ENCODE measurements at places on chromosomes 3 and 15. TPM values are rescaled to one million over a fixed set of nuclear protein-coding genes. Genes with fewer than 3 reads are reported as not detected.
A peak's percentile ranks its signal among the peaks of the same experiment; 100 is the strongest.

DNA sequence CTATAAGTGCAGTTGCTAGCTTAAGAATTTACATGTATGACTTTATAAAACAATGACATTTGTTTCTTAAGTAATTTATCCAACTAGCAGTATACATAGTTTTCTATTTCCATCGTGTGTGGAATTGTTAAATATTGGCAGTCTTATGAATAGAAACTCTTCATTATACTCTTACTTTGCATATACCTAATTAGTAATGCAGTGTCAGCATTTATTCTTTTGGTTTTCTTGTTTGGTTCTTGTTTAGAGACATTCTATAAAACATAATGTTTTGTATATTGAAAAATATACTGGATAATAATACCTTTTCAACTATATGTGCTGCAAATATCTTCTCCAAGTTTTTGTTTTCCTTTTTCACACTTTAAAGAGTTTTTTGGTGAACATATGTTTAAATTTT, 760.2 kb downstream of the VGLL3 start:
- no peak for DNase-seq
- H3K36me3 ChIP-seq: no peaks in the 10 kb centered on the region
- no peak overlapping the region for H3K4me3 ChIP-seq
- no peak overlapping the region for H3K27ac ChIP-seq
- H3K4me1 ChIP-seq: no peaks in the 10 kb centered on the region

DNA sequence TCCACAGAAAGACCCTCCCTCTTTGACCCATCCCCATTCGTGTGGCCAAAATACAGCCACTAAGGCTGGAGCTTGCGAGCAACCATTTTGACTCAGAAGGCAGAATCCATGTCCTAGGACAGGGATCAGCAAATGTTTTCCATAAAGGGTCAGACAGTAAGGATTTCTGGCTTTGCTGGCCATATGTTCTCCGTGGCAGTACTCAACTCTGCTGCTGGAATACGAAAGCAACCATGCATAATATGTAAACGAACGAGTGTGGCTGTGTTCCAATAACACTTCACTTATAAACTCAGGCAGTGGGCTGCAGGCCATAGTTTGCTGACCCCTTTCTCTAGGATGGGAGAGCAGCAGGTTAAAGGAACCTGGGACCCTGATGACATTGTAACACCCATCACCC, 77.6 kb upstream of the WNT5A start:
- no peak overlapping the region for H3K27ac ChIP-seq
- DNase-seq: no peak
- no peak overlapping the region for H3K4me3 ChIP-seq

- peaks cover 9% of the 10 kb centered on the region for H3K4me1 ChIP-seq
- H3K36me3 ChIP-seq: no peaks in the 10 kb centered on the region
- DNase-seq: no peak
- H3K4me3 ChIP-seq: no peak overlapping the region
- H3K27ac ChIP-seq: no peak overlapping the region
These were observed 59.6 kb upstream of the PPARG start for GRCh38 chr3:12229146-12229851.

GRCh38 chr3:86547692-86548091, 443.3 kb downstream of the VGLL3 start:
- no peaks in the 10 kb centered on the region for H3K4me1 ChIP-seq
- H3K36me3 ChIP-seq: no peaks in the 10 kb centered on the region
- H3K27me3 ChIP-seq: no peaks in the 10 kb centered on the region
- H3K27ac ChIP-seq: no peak overlapping the region

- no peaks in the 10 kb centered on the region for H3K36me3 ChIP-seq
- H3K4me1 ChIP-seq: no peaks in the 10 kb centered on the region
These were observed 33.6 kb downstream of the DMXL2 start for GRCh38 chr15:51588966-51589365.

DNA sequence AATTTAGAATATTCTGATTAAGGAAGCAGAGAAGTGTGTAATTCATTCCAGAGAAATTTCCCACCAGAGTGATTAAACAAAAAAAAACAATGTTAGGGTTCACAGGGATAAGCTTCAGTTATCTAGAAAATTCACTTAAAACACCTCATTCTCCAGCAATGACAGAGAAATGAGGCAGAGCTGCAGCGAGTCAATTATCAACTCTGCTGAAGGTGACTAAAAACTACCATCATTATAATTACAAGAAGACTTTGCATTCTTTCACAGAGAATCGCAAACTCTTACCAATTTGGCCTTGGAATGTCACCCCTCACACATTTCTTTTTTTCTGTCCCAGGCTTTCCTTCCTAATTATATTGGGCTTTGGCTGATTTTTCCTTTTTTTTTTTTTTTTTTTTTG, 117.1 kb downstream of the RAB11A start:
- H3K4me3 ChIP-seq: no peak overlapping the region
- H3K36me3 ChIP-seq: no peaks in the 10 kb centered on the region
- H3K27ac ChIP-seq: no peak overlapping the region
- no peak for DNase-seq

GRCh38 chr15:90286678-90287077, 21.2 kb downstream of the NGRN start:
- H3K4me1 ChIP-seq: no peaks in the 10 kb centered on the region
- no peak overlapping the region for H3K4me3 ChIP-seq
- H3K36me3 ChIP-seq: no peaks in the 10 kb centered on the region

- H3K4me3 ChIP-seq: no peak overlapping the region
- H3K27me3 ChIP-seq: peaks cover 5% of the 10 kb centered on the region
- DNase-seq: no peak
- no peak overlapping the region for H3K27ac ChIP-seq
- H3K36me3 ChIP-seq: no peaks in the 10 kb centered on the region
- H3K4me1 ChIP-seq: no peaks in the 10 kb centered on the region
These were observed 113.1 kb downstream of the TGFBR2 start for GRCh38 chr3:30719536-30719935.

GRCh38 chr3:65284961-65285360, 597.2 kb upstream of the ADAMTS9 start:
- H3K36me3 ChIP-seq: no peaks in the 10 kb centered on the region
- H3K27me3 ChIP-seq: no peaks in the 10 kb centered on the region
- DNase-seq: no peak
- H3K4me3 ChIP-seq: no peak overlapping the region
- H3K4me1 ChIP-seq: no peaks in the 10 kb centered on the region
- no peak overlapping the region for H3K27ac ChIP-seq

DNA sequence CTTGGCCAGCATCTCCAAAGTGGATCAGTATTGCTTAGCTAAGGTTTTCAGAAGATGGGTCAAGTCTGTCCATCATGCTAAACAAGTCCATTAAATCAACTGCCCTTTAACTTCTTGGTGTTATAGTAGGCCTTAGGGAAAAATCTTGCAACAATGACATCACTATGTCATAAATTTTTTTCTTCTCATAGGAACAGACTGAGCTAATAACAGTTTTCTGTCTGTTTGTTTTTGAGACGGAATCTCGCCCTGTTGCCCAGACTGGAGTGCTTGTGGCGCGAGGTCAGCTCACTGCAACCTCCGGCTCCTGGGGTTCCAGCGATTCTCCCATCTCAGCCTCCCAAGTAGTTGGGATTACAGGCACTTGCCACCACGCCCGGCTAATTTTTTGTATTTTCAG, 94.2 kb downstream of the EFL1 start:
- peak overlapping the region; percentile 57 for H3K27ac ChIP-seq
- peaks cover 49% of the 10 kb centered on the region for H3K4me1 ChIP-seq
- no peak overlapping the region for H3K4me3 ChIP-seq
- H3K36me3 ChIP-seq: peaks cover 8% of the 10 kb centered on the region

DNA sequence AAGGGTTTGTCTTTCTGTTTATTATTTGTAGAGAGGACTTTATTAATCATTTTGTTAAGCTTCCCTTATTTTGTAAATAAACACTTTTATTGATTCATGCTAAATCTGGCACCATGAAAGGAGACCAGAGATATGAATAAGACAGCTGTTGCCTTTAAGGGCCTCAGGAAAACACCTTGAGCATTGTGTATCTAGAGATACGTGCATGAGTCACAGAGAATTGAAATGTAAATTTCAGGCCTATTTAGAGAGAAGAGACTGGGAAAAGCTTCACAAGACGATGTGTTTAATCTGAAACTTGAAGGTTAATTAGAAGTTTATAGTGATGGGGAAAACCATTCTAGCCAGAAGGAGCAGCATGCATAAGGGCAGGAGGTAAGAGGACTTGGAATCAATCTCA, 28.6 kb upstream of the UTS2B start:
- no peak overlapping the region for H3K4me3 ChIP-seq
- no peaks in the 10 kb centered on the region for H3K27me3 ChIP-seq
- no peak for DNase-seq

DNA sequence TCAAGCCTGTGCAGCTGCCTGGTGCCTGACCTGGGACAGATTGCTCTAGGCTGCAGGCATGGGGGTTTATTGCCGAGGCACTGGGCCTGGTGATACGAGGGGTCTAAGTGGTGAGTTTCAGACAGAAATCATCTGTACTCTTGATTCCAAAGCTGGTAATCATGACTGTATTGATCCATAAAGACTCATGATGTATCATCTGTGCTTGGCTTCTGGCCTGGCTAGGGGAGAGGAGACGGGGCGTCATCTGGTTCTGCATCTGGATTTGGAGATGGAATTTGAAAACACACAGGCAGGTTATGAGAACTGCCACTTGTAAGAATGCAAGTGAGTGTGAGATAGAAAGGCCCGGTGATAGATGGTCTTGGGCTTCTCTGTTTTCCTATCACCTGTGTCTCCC, 337.4 kb upstream of the C2CD4B start:
- no peak overlapping the region for H3K27ac ChIP-seq
- peaks cover 4% of the 10 kb centered on the region for H3K27me3 ChIP-seq
- no peak for DNase-seq
- no peak overlapping the region for H3K4me3 ChIP-seq
- no peaks in the 10 kb centered on the region for H3K4me1 ChIP-seq

GRCh38 chr3:72289692-72290071, 504.7 kb upstream of the PROK2 start:
- no peak overlapping the region for H3K4me3 ChIP-seq
- peaks cover 11% of the 10 kb centered on the region for H3K4me1 ChIP-seq
- H3K36me3 ChIP-seq: no peaks in the 10 kb centered on the region
- no peak overlapping the region for H3K27ac ChIP-seq
- peaks cover 13% of the 10 kb centered on the region for H3K27me3 ChIP-seq

DNA sequence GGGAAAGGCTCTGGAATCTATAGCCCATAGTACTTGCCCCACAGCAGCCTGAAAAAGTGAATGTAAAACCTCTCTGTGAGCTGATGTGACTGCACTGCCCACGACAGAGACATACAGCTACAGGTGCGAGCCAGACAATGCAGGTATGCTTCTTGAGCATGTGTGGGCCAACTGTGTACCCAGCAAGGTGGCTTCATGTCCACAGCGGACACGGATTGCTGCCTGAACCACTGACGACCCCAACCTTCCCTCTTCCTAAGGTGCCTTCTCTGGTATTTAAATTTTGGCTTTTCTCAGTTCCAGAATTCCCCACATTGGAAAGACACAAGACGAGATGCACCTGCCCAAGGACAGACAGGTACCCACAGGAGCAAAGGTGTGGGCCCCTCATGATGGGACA, 65.8 kb downstream of the SCN5A start:
- no peak for DNase-seq
- no peaks in the 10 kb centered on the region for H3K4me1 ChIP-seq
- peaks cover 3% of the 10 kb centered on the region for H3K27me3 ChIP-seq
- no peak overlapping the region for H3K27ac ChIP-seq
- H3K4me3 ChIP-seq: no peak overlapping the region

GRCh38 chr3:103873897-103874545, 1439.2 kb downstream of the ZPLD1 start:
- no peak overlapping the region for H3K27ac ChIP-seq
- H3K27me3 ChIP-seq: no peaks in the 10 kb centered on the region
- no peaks in the 10 kb centered on the region for H3K36me3 ChIP-seq
- H3K4me3 ChIP-seq: no peak overlapping the region
- no peak for DNase-seq
- H3K4me1 ChIP-seq: no peaks in the 10 kb centered on the region

- H3K4me3 ChIP-seq: no peak overlapping the region
- no peak for DNase-seq
- peaks cover 7% of the 10 kb centered on the region for H3K4me1 ChIP-seq
- no peak overlapping the region for H3K27ac ChIP-seq
- peaks cover 3% of the 10 kb centered on the region for H3K27me3 ChIP-seq
These were observed 54.0 kb downstream of the PLS1 start for GRCh38 chr3:142650001-142650693.

DNA sequence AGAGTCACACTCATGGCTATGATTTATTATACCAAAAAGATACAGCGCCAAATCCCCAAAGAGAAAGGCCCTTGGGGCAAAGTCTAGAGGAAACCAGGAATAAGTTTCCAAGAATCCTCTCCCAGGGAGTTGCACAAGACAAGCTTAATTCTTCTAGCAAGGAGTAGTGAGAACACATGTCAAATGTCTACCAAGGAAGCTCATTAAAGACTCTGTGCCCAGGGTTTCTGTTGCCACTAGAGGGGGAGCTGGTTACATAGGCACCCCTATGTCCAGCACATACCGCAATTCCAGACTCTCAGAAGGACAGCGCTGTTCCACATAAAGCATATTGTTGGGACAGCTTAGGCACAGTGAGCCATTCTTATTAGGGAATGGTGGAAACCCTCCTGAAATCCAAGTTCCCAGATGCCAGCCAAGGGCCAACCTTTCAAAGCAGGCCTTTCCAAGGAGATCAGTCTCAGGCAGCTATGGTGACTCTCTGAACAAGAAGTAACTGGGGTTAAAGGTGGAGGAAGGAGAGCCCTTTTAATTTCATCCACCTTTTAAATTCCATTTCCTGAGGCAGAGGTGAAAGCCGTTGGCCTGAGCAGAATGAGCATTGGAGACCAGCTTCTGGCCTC, 194.2 kb downstream of the UACA start:
- DNase-seq: no peak
- no peak overlapping the region for H3K27ac ChIP-seq
- H3K4me1 ChIP-seq: peaks cover 6% of the 10 kb centered on the region
- H3K4me3 ChIP-seq: no peak overlapping the region
- H3K27me3 ChIP-seq: peaks cover 5% of the 10 kb centered on the region

DNA sequence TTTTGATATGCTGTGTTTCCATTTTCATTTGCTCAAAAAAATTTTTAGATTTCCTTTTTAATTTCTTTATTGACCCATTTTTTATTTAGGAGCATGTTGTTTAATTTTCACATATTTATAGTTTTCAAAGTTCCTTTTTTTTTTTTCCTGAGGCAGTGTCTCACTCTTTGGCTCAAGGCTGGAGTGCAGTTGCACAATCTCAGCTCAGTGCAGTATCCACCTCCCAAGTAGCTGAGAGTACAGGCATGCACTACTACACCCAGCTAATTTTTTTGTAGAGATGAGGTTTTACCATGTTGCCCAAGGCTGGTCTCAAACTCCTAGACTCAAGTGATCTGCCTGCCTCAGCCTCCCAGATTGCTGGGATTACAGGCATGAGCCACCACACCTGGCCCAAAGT, 36.2 kb downstream of the PFN2 start:
- no peak overlapping the region for H3K4me3 ChIP-seq
- H3K27ac ChIP-seq: no peak overlapping the region
- DNase-seq: no peak
- peaks cover 11% of the 10 kb centered on the region for H3K36me3 ChIP-seq

- peaks cover 41% of the 10 kb centered on the region for H3K4me1 ChIP-seq
- no peak for DNase-seq
- H3K27me3 ChIP-seq: peaks cover 1% of the 10 kb centered on the region
- no peak overlapping the region for H3K27ac ChIP-seq
These were observed 548.2 kb downstream of the FOXP1 start for GRCh38 chr3:71035314-71035713.

The PEX5L gene
- total RNA-seq: 0.67 TPM

The PLA2G4D gene
- not detected for total RNA-seq

The CNTN4 gene
- not detected for total RNA-seq

The EIF4E3 gene
- 21.8 TPM for total RNA-seq

The CPNE9 gene
- total RNA-seq: 0.93 TPM

The STAB1 gene
- 0.16 TPM for total RNA-seq

The PDZRN3 gene
- not detected for total RNA-seq

The PTPN9 gene
- total RNA-seq: 28.0 TPM

The A4GNT gene
- total RNA-seq: not detected

The GOLGA8O gene
- 3.3 TPM for total RNA-seq

The PPP2R3A gene
- 0.15 TPM for total RNA-seq

The ARHGAP31 gene
- total RNA-seq: 8.0 TPM

The SLC51B gene
- total RNA-seq: not detected

The MKRN3 gene
- 2.1 TPM for total RNA-seq

The MNS1 gene
- total RNA-seq: 0.44 TPM

Data from activated T-helper 1 cell treated with anti-CD3 and anti-CD28 coated beads, Interleukin-12 subunit alpha, Interleukin-12 subunit beta, Interleukin-2, Interleukin-4 antibody, amounts not matched to agents 30 ng/mL and 10 ng/mL and 1 ng/mL, durations not matched to agents 14 hours and 24 hours and 36 hours (primary cell).